ENCODE measurements at places on chromosomes 1 and 21.
A peak's percentile ranks its signal among the peaks of the same experiment; 100 is the strongest.

- DNase-seq = no peak
These were observed 95.6 kb downstream of the RGS2 start for GRCh38 chr1:192904438-192904895.

GRCh38 chr1:211017075-211017718, 116.8 kb downstream of the KCNH1 start:
- no peak for DNase-seq

GRCh38 chr1:20138961-20139550, at the start of gene PLA2G2F:
TSS of gene PLA2G2F (plus strand) at chr1:20139323. CDS start at chr1:20139428, 105 bp downstream.
- no peak for DNase-seq

- DNase-seq = no peak
These were observed 10.6 kb upstream of the DIP2A start for GRCh38 chr21:46448108-46448507.

- no peak for DNase-seq
These were observed 4.8 kb downstream of the LMOD1 start for GRCh38 chr1:201941420-201942128.

DNA sequence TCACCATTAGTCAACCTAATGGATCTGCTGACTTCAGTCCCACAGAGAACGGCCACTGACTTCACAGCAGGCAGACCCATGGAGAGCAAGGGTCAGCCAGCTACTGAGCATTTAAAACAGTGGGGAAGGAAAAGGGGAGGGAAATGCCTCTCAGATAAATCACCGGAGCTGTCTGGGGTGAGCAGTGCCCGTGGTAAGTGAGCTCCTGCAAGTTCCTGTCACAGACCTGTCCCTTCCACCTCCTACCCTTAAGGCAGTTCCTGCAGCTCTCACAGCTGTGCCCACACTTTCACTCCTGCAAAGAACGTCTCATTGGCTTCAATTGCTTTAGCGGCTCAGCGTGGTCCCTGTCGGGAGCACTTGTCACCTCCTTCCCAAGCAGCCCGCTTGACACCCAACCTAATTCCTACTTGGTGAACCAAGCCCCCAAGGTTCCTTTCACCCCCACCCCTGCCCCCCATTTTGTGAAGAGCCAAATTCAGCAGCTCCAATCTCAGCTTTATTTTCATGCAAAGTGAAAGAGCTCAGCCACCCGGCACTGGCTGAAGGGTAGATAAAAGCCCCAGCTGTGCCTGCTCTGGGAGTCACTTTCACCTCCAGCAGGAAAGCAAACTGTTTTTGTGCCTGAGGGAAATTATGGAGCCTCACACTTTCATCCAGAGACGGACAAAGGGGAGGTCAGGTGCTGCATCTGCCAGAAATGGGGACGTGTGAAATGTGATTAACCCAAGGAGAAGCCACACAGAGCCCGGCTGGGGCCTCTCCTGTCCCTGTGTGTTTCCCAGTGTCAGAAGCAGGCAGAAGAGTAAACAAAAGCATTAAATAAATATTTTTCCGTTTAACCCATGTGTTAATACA, 306.2 kb downstream of the TTLL7 start:
- DNase-seq = no peak

DNA sequence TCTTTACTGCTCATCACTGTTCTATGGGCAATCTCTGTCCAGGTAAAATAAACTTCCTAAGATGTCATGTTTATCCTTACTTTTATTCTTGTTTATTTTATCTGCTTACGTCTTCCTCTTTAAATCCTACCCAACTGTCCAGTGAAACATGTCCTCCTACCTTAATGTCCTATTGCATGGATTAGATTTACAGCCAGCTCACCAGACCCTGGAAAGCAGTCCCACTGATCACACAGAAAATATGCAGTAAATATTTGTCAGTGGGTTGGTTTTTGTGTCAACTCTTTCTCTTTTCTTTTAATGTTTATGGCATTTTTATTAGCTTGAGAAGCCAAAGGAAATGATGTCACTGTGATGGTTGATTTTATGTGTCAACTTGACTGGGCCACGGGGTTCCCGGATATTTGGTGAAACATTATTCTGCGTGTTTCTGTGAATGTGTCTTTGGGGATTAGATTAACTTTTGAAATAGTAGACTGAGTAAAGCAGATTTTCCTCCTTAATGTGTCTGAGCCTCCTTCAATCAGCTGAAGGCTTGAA, 258.3 kb downstream of the SRGAP2C start:
- no peak for DNase-seq

GRCh38 chr1:43286115-43286514, 734 bp upstream of the C1orf210 start:
- DNase-seq = no peak

DNA sequence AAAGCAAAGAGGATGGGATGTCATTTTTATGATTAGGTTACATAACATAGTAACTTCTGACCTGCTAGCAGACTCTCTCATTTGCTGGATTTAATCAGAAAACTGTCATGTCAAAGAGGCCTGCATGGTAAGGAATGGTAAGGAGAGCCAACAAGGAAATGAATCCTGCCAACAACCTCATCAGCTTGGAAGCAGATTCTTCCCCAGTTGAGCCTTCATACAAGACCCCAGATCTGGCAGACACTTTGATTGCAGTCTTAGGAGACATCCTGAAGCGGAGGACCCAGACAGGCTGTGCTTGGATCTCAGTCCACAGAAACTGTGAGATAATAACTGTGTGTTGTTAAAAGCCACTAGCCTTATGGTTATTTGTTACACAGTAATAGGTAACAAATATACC, 27.6 kb upstream of the MARK1 start:
- DNase-seq = no peak

- DNase-seq = no peak
These were observed 99.0 kb downstream of the KCNK2 start for GRCh38 chr1:215181518-215181917.

GRCh38 chr1:215887627-215888026, 320.5 kb downstream of the KCTD3 start:
- no peak for DNase-seq

- peak; percentile 55 for DNase-seq
These were observed 490.3 kb downstream of the TTLL7 start for GRCh38 chr1:83508485-83509151.
